ENCODE measurements at places on chromosomes 1 and 21.

GRCh38 chr1:66313429-66313828 is 220.5 kb upstream of the SGIP1 start:
- DNase-seq = peak; percentile 83

DNA sequence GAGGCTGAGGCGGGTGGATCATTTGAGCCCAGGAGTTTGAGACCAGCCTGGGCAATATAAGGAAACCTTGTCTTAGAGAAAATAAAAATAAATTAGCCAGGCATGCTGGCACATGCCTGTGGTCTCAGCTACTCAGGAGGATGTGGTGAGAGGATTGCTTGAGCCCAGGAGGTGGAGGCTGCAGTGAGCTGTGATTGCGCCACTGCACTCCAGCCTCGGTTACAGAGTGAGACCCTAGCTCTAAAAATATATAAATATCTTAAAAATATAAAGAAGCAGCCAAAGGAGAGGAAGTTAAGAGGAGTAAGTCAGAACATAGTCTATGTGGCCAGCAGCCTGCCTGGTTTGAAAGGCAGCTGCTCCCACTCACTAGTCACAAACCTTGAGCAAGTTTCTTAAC is 4.5 kb upstream of the IL10RB start:
- peak; percentile 72 for DNase-seq

DNA sequence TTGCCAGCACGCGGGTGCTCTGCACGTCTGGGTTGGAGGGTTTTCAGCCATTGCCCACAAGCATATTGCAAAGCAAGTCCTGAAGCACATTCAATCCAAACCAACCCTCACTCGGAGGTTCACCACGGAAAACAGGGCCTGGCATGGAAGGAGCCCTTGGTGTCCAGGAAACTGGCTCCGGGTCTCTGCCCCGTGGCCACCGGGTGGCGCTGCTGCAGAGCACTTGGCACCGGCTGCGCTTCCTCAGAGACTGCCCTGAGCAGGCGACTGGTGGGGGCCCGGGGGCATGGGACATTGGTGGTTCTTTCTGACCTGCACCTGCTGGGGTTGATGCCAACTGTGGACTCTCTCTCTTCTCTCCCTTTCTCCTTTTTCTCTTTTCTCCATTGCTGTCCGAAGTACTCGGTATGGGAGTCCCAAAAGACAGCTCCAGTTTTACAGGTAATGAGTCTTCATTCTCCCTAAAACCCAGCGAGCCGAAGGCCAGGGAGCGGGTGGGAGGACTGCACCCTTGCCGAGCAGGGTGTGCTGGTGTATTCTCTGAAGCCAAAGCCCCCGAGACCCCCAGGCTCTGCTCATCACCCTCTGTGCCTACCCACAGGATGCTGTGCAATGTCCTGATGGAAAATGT is 4.1 kb upstream of the KCNAB2 start:
- DNase-seq = no peak

DNA sequence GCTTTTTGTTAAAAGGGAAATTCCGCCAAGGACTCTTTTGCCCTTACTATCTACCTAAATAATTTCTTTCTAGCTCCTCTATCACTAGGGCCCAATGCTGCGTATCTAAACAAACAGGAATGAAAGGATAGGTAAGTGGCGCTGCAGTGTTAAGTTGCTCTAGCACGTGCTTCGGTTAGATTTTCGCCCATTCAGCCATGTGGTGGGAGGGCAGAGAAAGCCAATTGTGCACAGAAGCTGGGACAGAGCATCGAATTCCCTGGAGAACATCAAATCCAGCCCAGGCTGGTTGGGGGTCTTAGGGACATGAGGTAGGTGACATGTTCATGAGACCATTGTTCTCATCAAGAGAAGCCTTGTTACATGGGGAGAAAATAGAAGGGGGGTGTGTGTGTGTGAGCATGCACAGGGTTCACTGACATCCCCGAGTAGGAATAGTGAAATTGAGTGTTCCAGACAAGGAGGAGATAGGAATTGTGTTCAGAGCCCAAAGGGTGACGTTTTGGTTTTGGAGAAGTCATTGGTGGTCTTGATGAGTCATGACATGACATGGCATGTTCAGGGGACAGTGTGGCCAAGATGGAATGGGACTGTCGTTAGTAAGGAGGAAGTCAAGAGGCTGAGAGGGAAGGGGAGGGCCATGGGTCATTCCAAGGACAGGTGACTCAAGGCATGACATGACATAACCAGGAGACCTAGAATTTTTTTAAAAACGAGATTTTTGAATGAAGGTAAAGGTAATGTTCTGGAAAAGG is 107.1 kb downstream of the TLR5 start:
- DNase-seq = no peak

DNA sequence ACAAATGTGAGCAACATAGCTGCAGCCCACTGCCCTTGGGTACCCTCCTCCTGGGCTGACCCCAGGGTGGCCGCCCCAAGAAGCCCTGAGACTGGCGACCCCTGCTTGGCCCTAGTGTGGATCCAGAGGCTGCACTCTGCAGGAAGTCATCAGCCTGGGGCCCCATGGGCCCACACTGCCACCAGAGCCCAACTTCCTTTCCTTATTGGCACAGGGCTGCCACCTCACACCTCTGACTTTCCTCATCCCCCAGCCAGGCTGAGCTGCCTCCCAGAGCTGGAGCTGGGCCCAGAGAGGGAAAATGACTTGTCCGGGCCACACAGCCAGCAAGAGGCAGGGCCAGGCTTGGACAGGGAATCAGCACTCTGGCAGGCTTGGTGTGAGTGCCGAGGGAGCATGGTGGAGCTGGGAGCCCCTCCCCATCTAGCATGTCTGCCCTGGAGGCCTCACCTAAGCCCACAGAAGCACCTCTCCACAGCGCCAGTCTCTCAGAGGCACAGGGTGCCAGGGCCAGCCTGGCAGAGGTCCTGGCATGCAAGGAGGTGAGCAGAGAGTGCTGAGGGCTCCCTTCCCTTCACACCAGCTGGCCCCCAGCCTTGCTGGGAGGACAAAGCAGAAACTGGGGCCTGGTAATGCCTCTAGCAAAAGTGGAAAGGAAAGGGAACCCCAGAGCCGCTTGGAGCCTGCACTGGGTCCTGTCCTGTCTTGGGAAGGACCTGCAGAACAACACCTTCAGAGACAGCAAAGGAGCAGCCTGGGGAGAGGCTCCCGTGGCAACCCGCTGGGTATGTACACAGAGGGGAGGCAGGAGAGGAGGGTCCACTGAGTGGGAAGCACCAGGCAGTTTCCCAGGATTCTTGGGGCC is 3.2 kb downstream of the RAP1GAP start:
- DNase-seq = no peak

DNA sequence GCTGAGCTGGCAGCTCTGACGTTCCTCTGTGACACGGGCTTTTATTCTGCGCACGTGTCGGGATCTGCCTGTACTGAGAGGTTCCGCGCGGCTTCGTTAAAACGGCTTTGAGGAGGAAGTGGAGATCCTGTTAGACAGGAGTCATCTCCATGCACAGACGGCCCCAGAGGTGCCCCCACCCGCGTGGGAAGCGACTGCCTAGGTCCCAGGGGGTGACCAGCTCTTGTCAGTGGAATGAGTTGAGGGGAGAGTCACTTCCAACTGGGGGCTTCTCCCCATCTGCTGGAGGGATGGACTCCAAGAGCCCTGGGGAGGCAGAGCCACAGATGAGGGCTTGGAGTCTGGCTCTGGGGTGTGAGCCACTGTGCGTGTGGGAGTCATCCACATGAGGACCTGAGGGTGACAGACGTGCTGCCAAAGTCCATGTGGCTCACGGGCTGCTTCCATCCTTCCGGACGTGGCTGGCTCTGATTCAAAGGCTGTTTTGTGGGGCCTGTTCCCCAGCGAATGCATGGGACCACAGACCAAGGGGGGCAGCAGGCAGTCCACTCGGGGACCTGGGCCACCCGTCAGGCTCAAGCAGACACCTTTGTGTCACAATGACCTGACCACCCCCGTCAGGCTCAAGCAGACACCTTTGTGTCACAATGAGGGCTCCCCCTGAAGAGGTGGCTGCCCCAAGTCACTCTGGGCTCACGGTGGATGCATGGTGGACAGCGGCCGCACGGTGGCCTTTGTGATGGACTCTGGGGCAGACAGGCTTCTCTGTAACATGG is 26.8 kb downstream of the PTTG1IP start:
- peak; percentile 53 for DNase-seq

DNA sequence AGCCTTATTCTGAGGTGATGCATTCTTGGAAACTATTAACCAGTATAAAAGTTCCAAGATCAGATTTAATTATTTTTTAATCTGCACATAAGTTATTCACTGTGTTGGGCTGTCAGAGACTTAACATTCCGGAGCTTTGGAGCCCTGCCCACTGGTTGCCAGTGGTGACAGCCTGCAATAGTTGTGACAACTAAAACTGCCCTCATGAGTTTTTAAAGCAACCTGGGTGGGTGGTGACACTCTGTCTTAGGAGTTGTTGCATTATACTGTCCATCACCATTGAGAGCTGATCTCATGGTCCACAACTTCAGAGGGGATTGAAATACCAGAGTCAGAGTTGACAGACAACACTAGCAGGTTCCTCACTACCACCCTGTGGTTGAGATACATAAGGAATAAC is 653.9 kb upstream of the USP24 start:
- peak; percentile 72 for DNase-seq

GRCh38 chr1:212938846-212939245 is 11.5 kb upstream of the VASH2 start:
- DNase-seq = no peak

DNA sequence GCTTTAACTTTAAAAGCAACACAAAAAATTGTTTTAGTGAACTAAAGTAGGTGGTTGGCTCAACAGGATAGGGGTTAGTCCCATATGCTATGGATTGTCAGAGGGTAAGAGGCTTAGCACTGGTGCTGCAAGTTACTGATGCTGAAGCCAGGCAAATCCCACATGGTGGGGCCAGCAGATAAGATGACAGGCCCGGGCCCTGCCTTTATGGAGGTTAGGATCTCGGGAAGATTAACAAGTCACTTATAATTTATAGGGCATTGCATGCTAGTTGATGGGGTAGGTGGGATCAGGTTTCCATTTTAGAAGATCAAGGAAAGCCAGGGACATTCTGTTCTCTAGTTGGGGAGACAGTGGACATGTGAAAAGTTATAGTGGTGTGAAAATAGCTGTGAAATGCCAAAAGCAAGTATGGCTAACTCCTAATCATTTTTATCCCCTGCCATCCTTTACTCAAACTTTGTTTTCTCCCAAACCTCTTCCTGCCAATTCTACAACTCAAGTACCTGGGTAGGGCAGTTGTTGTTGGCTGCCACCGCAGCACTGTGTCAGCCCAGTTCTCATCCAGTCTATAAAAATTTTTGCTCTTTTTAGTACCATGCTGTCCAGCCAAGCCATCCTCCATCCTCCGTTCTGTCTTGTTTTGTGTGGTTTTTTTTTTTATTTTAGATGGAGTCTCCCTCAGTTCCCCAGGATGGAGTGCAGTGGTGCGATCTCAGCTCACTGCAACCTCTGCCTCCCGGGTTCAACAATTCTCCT is 10.3 kb downstream of the CHAF1B start:
- DNase-seq = no peak

GRCh38 chr1:178487070-178487615 is 9.6 kb downstream of the CLEC20A start:
- DNase-seq = no peak

GRCh38 chr1:207991583-207992026 is 80.7 kb upstream of the CD34 start:
- DNase-seq = no peak

DNA sequence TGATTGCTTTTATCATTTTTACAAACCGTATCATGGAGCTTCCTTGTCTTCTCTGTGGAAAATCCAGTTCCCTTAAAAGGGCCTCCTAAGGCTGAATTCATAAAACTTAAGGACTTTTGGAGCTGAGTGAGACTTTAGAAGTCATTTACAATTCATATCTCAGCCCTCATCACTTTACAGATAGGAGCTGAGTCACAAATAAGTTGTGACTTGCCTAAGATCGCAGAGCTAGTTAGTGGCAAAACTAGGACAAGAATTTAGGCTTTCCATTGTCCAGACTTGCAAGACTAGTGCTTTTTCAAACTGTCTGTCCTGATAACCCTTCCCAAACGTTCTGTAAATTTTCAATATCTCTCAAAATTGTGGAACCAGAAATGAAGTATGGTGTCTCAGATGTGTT is 37.3 kb downstream of the C1orf21 start:
- no peak for DNase-seq

- no peak for DNase-seq
Measured at GRCh38 chr1:167477986-167478385, 40.3 kb downstream of the CD247 start.

DNA sequence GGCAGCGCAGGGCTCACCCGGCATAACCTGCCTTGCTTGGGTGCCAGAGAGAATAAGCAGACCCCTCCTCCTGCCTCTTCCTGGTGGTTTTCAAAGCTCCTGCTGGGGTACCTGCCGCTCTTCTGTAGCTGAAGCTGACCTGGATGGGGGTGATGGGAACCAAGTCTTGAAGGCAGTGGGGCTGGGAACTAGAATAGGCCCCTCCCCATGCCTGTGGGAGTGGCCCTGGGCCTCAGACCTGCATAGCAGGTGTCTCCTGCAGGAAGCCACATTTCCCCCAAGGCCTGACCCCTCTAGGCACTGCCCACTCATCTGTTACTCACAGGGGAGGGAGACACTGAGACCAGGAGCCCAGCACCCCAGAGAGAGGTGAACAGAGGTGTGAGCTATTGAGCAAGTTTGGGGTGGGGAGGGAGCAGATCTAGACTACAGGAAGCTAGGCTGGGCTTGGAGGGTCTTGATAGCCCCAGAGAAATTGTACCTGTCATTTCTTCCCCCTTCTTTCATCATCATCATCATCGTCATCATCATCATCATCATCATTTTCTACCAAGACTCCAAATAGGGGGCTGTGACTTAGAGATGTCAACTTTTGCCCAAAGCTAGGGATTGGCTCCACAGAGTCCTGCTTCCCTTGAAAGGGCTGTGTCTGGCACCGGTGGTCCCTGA is 10.1 kb downstream of the PADI1 start:
- no peak for DNase-seq

- no peak for DNase-seq
Measured at GRCh38 chr21:36044056-36044455, 16.3 kb downstream of the SETD4 start.

GRCh38 chr1:120954736-120955135 is 65.2 kb downstream of the PPIAL4A start:
- DNase-seq = no peak

GRCh38 chr1:37890378-37891014 is 31.1 kb upstream of the MTF1 start:
- peak; percentile 31 for DNase-seq

GRCh38 chr1:214213136-214213535 is 67.8 kb upstream of the SMYD2 start:
- peak; percentile 41 for DNase-seq

- DNase-seq = no peak
Measured at GRCh38 chr1:228094432-228095016, 8.6 kb downstream of the C1orf35 start.

DNA sequence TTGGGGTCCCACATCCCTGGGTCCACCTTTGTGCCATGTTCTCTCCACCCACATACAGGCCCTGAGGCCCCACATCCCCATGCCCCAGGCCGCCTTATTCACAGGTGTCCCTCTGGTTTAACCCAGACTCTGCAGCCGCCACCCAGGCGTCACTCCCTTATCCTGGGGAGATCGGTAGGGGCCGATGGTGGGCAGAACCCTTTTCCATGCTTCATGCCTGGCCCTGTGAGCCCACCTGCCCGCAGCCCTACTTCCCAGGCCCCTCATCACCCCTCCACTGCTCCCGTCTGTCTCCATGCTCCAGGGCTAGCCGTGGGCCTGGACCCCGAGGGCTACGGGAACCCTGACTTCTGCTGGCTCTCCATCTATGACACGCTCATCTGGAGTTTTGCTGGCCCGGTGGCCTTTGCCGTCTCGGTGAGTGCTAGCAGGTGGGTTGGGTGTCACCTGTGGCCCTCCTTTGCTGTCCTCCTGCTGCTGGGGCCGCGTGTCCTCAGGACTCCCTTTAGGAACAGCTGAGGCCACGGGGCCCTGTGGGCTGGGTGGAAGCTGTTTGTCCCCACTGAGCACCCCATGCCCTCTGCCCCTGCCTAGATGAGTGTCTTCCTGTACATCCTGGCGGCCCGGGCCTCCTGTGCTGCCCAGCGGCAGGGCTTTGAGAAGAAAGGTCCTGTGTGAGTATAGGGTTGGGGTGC is 12.2 kb downstream of the PSRC1 start:
- DNase-seq = no peak
